Activated CD8-positive, alpha-beta memory T cell treated with anti-CD3 and anti-CD28 coated beads for 1 hour (primary cell): ENCODE measurements at places on chromosomes 4 and X.

- no peak for DNase-seq
Observed at GRCh38 chrX:105228602-105229001, 8.1 kb upstream of the TEX13A start.

GRCh38 chr4:60590116-60590515 is 610.0 kb upstream of the ADGRL3 start:
- DNase-seq, result no peak

DNA sequence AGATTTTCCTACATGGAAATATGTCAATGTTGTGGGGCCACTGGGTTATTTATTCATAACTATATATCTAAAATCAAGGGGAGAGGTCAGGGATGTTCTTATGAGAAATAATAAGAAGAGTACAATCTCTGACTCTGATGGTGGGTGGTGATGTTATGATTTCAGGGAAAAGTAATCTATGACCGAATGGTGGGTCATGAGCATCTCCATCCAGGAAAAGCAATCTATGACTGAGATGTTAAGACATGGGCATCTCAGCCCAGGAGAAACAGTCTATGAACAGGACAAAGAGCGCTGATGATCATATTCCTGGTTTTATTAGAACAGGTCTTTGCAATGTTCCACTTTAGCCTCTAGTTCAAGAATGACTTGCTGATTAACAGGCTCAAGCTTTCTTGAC is 137.1 kb downstream of the ARSF start:
- DNase-seq, result no peak

DNA sequence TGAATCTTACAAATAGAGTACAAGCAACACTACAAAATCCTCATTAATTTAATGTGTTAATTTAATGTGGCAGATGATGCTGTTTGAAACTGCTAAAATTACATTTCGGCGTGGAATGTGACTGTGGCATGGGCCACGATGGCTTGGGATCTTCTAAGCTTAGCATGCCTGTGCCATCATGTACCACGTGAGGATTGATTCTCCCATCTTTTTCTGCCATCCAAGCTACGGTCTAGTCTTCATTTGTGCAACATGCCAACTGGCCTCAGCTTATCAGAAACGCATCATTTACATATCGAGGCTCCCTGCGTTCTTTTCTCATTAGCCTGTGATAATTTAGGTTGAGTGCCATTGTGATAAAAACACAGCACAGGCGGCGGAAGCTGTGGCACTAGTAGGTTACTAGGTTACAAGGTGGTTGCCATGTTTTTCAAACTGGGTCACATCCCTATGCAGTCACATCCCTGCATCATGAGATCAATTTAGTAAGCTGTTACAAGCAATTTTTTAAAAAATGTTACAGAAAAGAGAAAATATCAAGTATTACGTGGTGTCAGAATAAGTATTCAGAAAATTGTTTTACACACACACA is 189.9 kb upstream of the RBPJ start:
- no peak for DNase-seq

DNA sequence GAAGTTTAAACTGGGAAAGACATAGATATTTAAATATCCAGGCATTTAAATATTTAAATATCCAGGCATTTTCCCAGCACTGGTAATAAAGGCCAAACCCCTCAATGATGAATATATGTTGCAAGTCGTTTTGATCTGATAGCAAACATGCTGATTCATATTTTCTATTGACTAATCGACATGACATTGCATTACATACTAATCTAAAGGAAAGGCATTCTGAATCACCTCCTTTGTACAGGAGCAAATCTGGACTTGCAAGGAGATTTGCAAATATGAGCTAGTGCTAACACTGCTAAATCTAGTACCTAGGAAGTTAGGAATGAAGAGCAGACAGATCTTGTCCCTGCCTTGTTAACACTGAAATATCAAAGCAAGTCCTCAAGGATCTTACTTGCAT is 207.3 kb downstream of the SLC7A11 start:
- no peak for DNase-seq

GRCh38 chrX:7083021-7083420 is 64.5 kb upstream of the STS start:
- DNase-seq, result no peak

DNA sequence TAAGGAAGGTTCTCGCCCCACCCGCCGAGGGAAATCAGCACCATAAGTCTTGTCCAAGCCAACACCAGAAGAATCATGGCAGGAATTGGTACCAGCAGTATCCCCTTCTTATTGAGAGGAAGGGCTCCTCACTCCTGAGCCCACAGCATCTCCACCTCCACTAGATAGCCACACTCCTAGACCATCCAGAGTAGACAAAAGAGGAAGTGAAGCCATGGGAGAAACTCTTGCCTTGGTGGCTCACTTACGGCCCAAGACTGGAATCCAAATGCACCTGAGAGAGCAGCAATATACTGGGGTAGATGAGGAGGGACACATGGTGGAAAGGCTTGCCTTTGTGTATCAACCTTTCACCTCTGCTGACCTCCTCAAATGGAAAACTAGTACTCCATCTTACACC is 255.3 kb upstream of the PRKX start:
- no peak for DNase-seq

- no peak for DNase-seq
Observed at GRCh38 chr4:102174719-102175189, 170.5 kb downstream of the SLC39A8 start.

DNA sequence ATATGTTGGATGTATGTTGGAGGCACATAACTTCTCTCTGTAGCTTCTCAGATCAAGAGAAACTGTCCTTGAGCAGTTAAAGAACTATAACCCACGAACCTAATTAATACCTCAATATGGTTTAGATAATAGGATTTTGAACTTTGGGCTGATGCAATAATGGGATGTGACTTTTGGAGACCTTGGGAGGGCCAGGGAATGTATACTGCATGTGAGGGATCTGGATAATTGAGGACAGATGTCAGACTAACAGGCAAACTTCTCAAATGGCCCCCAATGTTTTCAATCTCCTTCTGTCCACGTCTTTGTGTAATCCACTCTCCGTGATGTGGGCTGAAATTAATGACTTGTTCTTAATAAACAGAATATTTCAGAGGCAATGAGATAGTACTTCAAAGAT is 202.2 kb upstream of the FAT4 start:
- DNase-seq, result no peak

DNA sequence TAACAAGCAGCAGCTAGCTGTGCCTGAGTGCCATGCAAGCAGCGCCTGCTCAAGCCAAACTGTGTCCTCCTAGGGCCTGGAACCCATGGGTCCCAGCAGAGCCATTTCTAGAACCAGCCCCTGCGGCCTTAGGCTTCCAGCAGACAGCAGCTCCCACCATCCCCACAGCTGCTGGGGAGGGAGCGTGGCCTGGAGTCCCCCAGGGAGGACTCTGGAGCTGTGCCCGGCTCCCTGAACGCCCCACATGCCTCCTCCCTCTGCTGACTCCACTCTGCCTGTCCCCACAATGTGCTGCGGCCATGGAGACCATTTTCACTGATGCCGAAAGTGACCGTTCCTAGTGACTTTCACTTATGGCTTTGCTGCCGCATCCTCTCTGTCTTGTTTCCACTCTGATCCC is 45.9 kb downstream of the GAK start:
- DNase-seq, result no peak

DNA sequence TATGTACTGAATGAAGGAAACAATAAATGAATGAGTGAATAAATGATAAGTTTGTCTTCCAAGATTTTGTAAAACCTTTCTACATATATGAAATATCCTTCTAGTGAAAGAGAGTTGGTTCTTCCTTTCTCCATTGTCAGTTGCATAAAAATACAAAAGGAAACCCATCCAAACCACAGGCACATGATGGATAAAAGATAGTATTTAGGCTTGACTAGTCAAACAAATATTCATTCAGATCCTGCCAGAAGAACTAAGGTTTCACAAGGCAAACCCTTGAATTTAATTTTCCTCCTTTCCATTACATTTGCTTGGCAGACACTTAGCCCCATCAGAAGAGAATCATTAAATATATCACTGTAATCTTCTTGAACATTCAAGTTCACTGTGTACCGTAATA is 208.4 kb downstream of the COL25A1 start:
- DNase-seq, result no peak

GRCh38 chrX:140163371-140164159 is 198.2 kb upstream of the CXorf66 start:
- DNase-seq, result no peak
